ENCODE measurements at places on chromosomes 6 and 20. TPM values are rescaled to one million over a fixed set of nuclear protein-coding genes. Genes with fewer than 3 reads are reported as not detected.

The FAM83C gene
- not detected for polyA plus RNA-seq

DNA sequence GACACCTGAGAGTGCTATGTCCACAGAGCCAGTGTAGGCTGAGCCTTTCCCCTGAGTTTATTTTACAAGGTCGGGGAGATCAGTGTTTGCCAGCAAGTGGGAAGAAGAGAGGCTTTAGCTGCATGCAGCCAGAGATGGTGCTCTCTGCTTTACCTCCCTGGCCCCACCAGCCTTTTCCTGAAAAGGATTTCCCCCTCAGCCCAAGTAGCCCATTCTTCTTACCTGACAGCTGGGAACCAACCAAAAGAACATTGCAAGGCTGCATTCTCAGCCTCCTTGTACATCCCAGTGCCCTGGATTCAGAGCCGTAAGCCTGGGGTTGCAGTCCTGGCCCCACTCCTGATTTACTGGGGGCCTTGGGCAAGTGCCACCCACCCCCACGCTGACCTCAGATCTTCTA, 16.9 kb downstream of the SNPH start:
- no peak for DNase-seq

The CALHM6 gene
- not detected for polyA plus RNA-seq

DNA sequence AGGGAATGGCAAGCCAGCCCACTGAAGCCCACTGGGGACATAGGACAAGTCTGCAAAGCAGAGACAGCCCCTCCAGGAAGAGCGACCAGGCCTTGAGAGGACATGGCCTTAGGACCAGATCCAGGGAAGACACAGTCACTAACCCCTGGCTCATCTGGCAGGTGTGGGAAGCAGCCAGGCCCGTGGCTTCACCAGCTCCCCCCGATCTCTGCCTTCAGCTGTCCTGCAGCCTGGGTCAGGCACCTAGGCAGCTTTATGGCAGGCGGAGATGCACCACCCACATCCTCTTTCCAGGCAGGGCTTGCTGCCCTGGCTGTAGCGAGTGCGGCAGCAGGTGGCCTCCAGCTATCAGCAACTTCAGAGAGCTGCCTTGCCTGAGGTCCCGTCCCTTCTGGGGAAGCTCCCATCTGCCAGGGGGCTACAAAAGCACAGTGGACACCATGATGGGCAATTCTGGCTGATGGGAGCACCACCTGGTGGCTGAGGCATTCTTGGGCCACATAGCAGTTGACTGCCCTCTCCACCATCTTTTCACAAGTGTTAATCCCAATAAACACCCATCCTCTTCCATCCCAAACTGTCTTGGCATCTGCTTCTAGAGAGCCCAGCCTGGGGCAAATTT, 85.8 kb downstream of the DZANK1 start:
- DNase-seq, result no peak

The EFCAB8 gene
- not detected for polyA plus RNA-seq

The CPXM1 gene
- polyA plus RNA-seq, result 0.28 TPM

DNA sequence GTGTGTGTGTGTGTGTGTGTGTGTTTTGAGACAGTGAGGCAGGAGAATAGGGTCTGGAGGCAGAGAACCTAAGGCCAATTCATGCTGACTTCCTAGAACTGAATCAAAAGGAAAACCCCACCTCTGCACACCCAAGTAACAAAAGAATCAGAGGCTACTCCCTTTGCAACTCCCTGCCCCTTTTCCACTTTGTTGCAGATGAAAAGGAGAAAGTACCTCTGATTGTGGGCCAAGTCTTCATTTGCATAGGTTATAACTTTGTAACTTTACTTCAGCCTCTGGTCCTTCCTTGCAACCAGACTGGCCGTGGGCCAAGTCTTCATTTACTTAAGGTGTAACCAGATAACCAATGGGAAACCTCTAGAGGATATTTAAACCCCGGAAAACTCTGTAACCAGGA, 168.8 kb downstream of the EYA2 start:
- no peak for DNase-seq

GRCh38 chr6:52328729-52329128, 33.2 kb upstream of the PAQR8 start:
- no peak for DNase-seq

DNA sequence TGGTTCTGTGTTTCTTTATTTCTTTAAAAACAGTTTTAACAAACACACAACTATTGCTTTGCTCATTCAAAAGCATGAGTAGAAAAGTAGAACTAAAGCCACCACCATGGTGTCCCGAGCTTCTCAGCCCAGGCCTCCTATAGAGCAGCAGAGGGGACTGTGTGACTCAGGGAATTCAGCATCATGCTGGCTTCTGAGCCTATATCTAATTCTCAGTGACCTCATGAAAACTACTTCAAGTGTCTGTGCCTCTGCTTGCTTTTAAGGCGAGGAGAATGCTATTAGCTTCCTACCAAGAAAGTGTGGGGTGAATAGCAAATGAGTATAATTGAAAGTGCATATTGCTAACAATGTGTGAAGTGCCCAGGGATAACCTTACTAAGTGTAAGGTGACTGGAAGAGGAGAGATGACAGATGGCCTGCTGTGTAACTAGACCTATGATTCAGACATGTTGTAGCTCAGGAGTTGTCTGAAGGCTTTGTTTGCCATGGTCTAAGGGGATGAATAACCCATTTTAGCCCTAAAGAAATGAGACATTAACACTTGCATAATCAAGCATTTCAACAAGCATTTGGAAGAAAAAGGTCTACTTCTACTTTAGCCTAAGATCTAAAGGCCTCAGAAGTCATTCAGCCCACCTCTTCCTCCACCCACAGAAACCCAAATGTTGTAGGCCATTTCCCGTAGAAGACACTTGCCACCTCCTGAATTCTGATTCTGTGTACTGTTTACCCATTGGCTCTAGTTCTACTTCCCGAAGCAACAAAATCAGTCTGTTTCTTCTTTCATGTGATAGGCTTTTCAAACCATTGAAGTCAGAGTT, 121.5 kb upstream of the ARG1 start:
- no peak for DNase-seq

The ETV7 gene
- not detected for polyA plus RNA-seq

The ANKRD66 gene
- polyA plus RNA-seq, result not detected

DNA sequence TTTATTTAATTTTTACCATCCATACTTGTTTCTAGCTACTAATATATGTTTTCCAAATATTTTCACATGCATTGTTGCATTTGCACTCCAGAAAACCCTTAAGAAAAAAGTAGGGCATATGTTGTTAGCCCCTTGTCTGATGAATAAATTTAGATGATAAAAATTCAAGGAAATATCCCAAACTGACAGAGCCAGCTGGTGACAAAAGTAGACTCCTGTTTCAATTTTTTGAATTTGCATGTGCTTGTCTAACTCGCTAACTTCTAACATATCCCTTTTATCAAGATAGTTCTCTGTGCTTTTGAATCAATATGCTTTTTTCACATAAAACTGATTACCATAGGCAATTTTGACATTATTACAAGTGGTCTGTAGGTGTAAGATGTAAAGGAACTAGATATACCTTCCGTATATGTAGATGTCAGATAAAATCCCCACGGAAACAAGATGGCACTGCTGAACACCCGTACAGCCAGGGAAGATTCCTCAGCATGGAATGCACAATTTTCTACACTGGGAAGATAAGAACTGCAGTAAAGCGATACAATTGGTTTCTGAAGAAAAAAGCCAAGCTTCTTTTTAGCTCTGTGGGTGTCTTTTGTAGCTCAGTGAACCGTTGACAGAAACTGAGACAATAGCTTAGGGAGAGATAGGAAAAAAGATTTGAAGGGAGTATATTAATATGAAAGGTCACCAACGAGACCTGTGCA, 437.6 kb upstream of the RNF217 start:
- no peak for DNase-seq

DNA sequence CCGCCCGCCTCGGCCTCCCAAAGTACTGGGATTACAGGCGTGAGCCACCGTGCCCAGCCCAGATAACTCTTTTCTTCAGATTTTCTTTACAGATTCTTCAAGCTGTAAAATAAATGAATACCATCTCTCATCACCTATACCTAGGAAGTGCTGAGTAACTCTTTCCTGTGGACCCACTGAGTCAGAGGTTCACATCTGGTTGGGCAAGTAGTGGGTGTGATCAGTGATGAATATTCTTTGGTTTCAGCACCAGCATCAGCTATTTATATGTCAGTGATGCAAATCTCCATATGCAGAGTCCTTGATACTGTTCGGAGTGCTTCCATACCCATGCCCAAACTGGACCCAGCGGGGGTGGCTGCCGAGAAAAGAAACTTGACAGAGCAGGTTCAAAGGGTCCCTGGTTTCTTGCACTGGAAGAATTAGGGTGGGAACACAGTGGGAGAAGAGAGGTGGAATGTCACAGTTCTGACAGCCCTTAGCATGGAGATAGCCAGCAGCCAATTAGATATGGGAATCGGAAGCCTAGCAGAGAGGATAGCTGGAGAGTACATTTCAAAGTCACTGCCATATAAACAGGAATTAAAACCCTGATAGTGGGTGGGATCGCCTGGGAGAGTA, 64.9 kb upstream of the DDR1 start:
- no peak for DNase-seq

GRCh38 chr20:52295556-52295955, 104.0 kb upstream of the ZFP64 start:
- DNase-seq, result no peak

The GSTA2 gene
- 0.08 TPM for polyA plus RNA-seq

The OLIG3 gene
- polyA plus RNA-seq, result not detected

DNA sequence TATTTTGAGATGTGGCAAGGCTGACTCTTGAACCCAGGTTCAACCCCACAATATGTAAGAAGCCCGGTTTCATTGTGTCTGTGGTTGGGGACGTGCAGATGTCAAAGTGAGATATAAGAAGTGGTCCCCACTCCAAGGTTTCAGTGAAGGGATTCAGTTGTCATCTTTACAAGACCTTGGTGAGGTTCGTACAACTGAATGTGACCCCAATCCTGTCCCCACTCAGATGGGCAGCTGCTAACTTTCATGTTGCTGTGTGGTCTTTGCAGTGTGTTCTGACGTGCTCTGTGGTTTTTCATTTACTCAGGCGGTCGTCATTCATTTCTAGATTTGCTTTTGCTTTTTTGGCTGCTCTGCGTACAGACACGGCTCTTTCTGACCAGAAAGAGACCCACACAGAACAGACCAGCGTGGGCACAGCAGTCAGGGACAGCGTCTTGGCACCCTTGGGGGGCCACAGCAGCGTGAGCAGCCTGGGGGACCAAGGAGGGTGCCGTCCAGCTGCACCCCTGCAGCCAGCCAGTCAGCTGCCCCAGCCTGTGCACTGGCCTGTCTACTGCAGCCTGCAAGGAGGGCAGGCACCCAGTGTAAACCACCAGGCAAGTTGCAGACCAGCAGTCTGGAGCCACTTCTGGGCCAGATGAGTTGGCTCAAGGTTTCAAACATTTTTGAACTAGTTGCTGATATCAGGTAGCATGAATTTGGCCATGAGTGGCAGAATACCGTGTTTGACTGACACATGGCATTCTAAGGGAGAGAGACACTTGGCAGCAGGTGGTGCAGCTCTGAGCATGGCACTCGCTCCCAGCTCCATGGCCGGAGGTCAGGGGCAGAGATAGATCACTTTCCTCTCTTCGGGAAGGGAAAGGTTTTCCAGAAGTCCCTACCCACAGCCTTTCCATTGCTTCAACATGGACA, 49.4 kb upstream of the IRF4 start:
- DNase-seq, result no peak

- no peak for DNase-seq
These were observed 3.1 kb upstream of the CCM2L start for GRCh38 chr20:32006841-32007786.

The HTR1E gene
- polyA plus RNA-seq, result not detected

The DSP gene
- polyA plus RNA-seq, result 0.01 TPM

DNA sequence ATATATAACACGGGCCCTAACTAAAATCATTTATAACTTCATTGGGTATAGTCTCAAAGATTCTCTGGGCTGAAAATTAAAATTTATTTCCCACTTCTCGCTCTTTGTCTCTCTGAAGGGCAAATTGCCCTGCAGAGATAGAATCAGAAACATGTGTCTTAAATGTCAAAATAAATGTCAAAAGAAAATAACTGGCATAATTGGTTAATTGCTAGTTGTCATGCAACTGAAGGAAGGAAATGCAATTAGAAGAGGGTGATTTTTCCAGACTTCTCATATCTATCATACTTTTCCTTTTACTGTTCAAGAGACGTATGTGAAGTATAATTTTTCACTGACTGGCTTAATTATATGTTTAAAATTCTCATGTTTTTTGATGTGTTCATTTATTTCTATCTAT, 80.3 kb upstream of the HMGCLL1 start:
- DNase-seq, result no peak

All from K562 (cell line).